ENCODE measurements at places on chromosomes 13 and 19.

DNA sequence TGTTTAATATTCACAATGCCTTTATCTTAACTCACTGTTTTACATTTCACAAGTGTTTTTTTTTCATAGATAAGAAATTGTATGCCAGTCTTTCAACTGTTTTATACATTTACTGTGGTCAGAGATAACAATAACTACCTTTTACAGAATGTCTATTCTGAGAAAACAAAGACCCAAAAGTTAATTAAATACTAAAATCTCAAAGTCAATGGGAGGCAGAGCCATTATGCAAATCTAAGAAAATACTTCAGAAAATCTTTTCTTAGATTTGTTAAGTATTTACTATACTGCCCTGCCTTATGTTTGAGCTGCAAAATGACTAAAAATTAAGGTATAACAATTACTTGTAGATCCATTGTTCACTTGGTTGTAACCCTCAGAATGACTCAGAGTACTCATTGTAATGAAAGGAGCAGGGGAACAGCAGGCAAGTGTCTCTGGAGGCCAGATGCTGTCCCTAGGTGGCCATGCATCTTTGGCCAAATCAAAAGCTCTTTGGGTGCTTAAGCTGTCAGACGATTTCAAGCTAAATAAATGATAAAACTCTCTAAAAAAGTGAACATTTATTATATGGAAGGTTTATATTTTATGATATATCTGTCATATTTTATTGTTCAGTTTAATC is 770.1 kb upstream of the PCDH20 start:
- DNase-seq: no peak

- no peak for DNase-seq
Observed at GRCh38 chr13:99528547-99528946, 27.3 kb downstream of the TM9SF2 start.

- no peak for DNase-seq
Observed at GRCh38 chr13:31681133-31681532, 58.2 kb upstream of the RXFP2 start.

GRCh38 chr19:58357481-58358145 is 4.3 kb upstream of the A1BG start:
- no peak for DNase-seq

- DNase-seq: no peak
Observed at GRCh38 chr13:108786456-108787200, 157.2 kb downstream of the MYO16 start.

All from activated CD8-positive, alpha-beta memory T cell treated with anti-CD3 and anti-CD28 coated beads for 4 hours (primary cell).